Ascending aorta (tissue), 2 donors: ENCODE measurements at places on chromosomes 2 and 18. TPM values are rescaled to one million over a fixed set of nuclear protein-coding genes. Genes with fewer than 3 reads are reported as not detected.

Gene RESP18
- total RNA-seq, result not detected

Gene UGT1A10
- not detected for total RNA-seq

Gene TOGARAM2
- not detected for total RNA-seq

Gene EGR4
- total RNA-seq, result not detected

Gene EPB41L5
- total RNA-seq, result 11.7 TPM

Gene RBM44
- total RNA-seq, result 8.5 TPM

DNA sequence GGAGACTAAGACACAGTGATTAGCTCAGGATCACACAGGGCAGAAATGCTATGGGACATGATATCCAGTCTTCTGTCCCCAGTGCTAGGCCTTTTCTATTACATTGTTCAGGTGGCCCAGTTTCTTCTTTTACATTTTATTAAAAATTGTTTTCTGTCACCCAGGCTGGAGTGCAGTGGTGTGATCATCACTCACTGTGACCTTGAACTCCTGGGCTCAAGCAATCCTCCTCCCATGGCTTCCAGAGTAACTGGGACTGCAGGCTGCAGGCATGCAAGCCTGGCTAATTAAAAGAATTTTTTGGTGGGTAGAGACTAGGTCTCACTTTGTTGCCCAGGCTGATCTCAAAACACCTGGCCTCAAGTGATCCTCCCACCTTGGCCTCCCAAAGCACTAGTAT, 15.4 kb downstream of the PDK1 start:
- H3K4me3 ChIP-seq, result no peak overlapping the region
- no peak for DNase-seq
- H3K27me3 ChIP-seq, result no peaks in the 10 kb centered on the region
- H3K36me3 ChIP-seq, result peaks cover 15% of the 10 kb centered on the region
- no peak overlapping the region for H3K27ac ChIP-seq

DNA sequence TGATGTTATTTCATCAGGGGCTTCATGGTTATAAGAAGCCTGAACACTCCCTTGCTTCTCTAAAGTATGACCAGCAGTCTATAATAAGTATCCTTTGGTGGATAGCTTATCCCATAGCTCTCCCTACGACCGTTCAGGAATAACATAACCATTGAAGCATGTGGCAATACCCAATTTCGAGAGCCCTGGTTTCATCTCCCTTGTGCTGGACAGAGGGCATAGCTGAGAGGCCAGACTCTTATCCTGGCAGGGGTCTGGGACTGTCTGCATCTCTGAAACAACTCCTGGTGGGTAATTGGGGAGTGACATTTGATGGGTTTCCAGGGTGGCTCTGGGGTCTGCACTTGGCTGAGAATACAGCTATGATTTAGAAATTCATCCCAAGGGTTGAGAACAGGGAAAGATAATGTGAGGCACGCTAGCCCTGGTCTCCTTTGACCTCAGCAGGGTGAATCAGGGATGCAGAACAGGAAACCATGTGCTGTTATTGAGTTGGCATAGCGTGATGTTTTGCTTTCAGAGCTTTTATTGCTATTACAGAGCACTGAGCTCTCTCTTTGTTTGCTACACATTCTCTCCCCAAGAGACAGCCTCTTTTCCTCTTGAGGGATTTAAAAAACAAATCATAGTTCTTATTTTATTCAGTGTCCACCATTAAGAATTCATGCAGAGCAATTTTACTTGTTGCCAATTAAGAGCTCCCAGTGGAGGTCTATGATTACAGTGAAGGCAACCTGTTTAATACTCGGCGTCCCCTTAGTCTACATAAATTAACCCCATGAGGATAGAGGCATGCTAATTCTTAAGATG, 274.5 kb downstream of the NCKAP5 start:
- H3K4me1 ChIP-seq, result no peaks in the 10 kb centered on the region
- H3K27me3 ChIP-seq, result no peaks in the 10 kb centered on the region
- no peak overlapping the region for H3K4me3 ChIP-seq
- no peak overlapping the region for H3K27ac ChIP-seq
- no peaks in the 10 kb centered on the region for H3K36me3 ChIP-seq
- no peak for DNase-seq

GRCh38 chr2:224161712-224162111, 122.6 kb upstream of the SERPINE2 start:
- H3K4me1 ChIP-seq, result peaks cover 2% of the 10 kb centered on the region
- no peak overlapping the region for H3K4me3 ChIP-seq
- no peak overlapping the region for H3K27ac ChIP-seq
- H3K36me3 ChIP-seq, result no peaks in the 10 kb centered on the region

DNA sequence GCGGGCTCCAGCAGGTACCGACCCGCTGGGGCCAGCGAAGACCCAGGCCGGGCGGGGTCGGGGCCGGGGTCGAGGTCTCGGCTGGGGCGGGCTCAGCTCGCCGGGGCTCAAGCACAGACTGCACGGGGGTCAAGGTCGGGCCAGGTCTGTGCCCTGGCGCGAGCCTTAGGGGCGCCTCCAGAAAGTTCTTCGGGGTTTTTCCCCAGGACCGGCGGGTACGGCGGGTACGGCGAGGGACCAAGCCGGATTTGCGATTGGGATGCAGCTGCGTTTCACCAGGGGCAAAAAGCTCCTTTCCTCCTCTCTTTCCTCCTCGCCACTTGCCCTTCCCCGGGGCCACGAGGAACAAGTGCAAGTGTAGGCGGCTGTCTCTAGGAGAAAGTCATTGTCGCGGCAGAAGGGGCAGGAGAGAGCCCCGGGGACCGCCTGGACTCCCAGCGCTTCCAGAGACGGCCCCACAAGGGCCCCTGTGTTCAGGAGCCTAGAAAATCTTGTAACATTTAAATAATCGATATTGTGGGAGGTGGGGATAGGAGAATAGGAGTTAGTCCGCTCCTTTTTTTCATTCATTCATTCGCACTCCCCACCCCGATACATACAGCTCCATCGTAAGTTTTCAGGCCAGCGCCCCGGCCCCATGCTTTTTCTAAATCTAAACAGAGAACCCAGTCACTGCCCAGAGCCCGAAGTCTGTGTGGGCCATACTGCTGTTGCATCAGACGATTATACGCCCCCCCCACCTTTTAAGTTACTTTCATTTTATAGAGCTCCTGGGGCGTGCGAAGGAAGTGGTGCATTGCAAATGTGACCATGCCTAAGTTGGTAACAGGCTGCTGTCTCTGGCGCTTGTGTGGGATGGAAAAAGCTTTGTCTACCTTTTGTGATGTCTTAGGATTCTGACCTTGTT, 679 bp downstream of the PMAIP1 start:
- peaks cover 14% of the 10 kb centered on the region for H3K4me1 ChIP-seq
- peak overlapping the region; percentile 69 for H3K4me3 ChIP-seq
- DNase-seq, result no peak
- H3K27ac ChIP-seq, result no peak overlapping the region
- H3K36me3 ChIP-seq, result no peaks in the 10 kb centered on the region
- no peaks in the 10 kb centered on the region for H3K27me3 ChIP-seq

GRCh38 chr2:189008555-189009262, 34.5 kb downstream of the COL3A1 start:
- H3K36me3 ChIP-seq, result peaks cover 62% of the 10 kb centered on the region
- DNase-seq, result no peak
- no peaks in the 10 kb centered on the region for H3K27me3 ChIP-seq

- H3K4me3 ChIP-seq, result no peak overlapping the region
- no peak for DNase-seq
- H3K27ac ChIP-seq, result no peak overlapping the region
- no peaks in the 10 kb centered on the region for H3K36me3 ChIP-seq
- H3K4me1 ChIP-seq, result no peaks in the 10 kb centered on the region
- H3K27me3 ChIP-seq, result no peaks in the 10 kb centered on the region
Measured at GRCh38 chr2:197322724-197323720, 12.4 kb upstream of the ANKRD44 start.

DNA sequence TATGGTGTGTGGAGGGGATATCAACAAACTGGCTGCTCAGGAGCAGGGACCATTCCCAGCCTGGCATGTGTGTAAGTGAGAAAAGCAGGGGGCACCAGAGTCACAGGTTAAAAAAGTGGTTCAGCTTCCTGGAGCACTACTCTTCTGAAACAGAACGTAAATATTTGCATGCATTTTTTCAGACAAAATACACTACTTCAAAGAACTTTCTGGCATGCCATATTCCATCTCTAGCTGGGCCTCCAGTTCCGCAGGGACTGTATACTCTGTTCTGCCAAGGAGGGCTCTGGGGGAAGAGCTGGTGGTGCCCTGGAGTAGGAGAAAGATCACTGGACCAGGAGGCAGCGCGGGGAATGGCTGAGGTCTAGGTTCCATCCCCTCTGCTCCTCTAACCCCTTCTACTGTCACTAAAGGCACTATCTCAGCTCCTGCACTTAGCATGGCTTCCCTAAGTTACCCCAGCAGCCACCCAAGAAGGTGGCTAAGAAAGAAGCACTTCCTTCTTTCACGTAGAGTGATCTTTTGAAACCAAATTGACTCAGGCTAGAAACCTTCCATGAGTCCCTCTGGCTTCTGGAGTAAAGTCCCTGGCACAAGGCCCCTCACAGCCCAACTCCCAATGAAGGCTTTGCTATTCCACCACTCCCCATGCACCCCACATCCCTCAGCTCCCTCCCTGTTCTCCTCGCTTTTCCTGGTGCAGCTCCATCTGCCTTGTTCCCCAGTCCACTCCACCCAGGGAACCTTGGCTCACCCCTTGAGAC, 57.6 kb upstream of the CABLES1 start:
- no peaks in the 10 kb centered on the region for H3K27me3 ChIP-seq
- no peaks in the 10 kb centered on the region for H3K36me3 ChIP-seq
- peaks cover 3% of the 10 kb centered on the region for H3K4me1 ChIP-seq
- DNase-seq, result no peak
- no peak overlapping the region for H3K4me3 ChIP-seq
- no peak overlapping the region for H3K27ac ChIP-seq

GRCh38 chr2:38214209-38214717, 138.3 kb upstream of the CYP1B1 start:
- no peak overlapping the region for H3K4me3 ChIP-seq
- H3K27ac ChIP-seq, result no peak overlapping the region
- no peaks in the 10 kb centered on the region for H3K36me3 ChIP-seq
- no peaks in the 10 kb centered on the region for H3K27me3 ChIP-seq

DNA sequence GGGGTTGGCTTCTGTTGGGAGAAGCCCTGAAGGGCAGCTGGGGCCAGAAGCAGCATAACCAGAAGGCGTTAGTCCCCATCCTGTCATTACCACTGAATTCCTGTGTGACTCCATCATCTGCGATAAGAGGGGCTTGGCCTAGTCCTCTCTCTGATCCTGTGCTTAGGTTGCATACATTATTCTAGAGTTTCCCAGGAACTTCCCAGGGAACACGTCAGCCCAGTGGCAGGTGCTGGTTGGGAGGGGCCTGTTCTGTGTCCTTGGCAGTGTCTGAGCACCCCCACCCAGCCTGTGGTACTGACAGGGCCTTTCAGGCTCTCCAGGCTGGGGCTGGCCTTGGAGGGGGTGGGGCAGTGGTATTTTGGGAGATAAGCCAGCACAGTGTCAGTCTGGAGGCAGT, 4.5 kb upstream of the TOGARAM2 start:
- H3K4me1 ChIP-seq, result no peaks in the 10 kb centered on the region
- no peaks in the 10 kb centered on the region for H3K36me3 ChIP-seq
- H3K27me3 ChIP-seq, result no peaks in the 10 kb centered on the region

DNA sequence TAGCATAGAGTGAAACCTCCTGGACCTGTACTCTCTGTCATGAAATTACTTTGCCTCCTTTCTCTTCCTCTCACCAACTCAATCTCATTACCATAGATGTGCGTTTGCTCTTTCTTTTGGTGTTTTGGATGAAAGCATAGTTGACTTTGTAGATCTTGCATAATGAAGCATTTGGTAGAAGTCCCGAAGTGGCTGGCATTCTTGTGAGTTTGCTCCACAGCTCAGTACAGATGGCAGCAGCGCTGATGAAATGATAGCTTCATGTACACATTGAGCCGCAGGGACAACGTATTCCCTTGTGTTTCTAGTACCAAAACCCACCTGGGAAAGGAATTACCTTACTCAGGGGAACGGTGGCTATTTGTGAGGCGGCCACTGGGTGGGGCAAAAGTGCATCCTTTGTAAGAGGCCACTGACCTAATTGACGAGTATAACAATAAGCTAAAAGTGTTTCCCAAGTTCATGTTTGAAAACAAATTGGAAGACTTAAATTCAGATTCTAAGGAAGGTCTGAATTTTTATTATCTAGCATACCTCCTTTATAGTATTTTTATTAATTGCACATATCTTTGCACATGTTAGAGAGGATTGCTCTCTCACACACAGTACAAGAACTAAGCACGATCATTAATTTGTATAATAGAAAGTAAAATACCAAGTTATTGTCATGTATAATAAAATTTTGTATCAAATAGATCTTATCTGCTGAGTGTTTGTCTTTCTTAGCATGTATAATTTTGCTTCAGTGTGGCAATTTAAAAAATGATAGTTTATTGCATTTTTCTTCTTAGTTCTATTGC, 25.4 kb upstream of the CDH7 start:
- no peaks in the 10 kb centered on the region for H3K27me3 ChIP-seq
- H3K4me1 ChIP-seq, result no peaks in the 10 kb centered on the region
- H3K27ac ChIP-seq, result no peak overlapping the region

DNA sequence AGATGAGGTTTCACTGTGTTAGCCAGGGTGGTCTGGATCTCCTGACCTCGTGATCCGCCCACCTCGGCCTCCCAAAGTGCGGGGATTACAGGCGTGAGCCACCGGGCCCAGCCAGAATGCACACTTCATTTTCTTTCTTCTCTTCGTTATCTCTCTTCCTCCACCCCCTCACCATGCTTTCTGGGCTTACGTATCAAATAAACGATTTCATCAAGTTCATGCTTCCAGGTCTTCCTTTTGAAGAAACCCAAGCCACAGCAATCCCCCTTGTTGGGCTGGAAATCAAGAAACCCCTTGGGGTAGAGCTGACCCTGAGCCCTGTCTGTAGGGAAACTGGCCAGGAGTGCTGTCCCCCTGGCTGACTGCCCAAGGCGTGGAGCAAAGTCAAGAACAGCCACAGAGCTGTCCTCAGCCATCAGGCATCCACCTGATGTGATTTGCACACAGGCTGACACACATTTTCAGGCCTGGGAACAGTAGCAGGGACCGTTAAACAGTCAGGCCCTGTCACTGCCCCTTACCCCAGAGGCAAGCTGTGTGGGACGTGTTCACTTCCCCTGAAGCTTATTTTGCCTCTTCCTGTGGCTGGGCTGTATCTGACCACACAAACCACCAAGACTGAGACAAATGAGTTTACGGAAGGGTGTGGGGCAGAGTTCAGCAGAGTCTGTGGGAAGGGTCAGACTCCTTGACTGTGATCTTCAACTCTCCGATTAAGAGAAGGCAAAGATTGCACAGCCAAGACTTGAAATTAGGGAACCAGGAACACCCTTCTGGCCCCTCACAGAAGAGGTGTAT, 15.1 kb upstream of the NMUR1 start:
- no peaks in the 10 kb centered on the region for H3K36me3 ChIP-seq
- DNase-seq, result no peak
- no peak overlapping the region for H3K27ac ChIP-seq

GRCh38 chr2:230631470-230631869, 81.2 kb upstream of the CAB39 start:
- no peaks in the 10 kb centered on the region for H3K36me3 ChIP-seq
- H3K27me3 ChIP-seq, result no peaks in the 10 kb centered on the region
- H3K27ac ChIP-seq, result no peak overlapping the region
